ENCODE measurements at places on chromosomes 1 and 21.
A peak's percentile ranks its signal among the peaks of the same experiment; 100 is the strongest.

- peak; percentile 8 for DNase-seq
Measured at GRCh38 chr1:28036431-28036830, 52.0 kb downstream of the EYA3 start.

DNA sequence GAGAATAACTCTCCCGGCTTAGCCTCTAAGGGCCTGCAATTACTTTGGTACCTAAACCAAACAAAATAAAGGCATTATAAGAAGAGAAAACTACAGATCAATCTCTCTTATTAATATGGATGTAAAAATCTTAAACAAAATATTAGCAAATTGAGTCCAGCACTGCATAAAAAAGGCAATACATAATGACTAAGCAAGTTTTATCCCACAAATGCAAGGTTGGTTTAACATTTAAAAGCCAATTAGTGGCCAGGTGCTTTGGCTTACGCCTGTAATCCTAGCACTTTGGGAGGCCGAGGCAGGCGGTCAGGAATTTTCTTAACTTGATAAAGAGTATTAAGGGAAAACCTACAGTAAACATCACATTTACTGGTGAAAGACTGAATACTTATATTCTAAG, 67.1 kb upstream of the MAB21L3 start:
- DNase-seq, result no peak

- no peak for DNase-seq
Measured at GRCh38 chr1:162197615-162198421, 128.3 kb downstream of the NOS1AP start.

- no peak for DNase-seq
Measured at GRCh38 chr1:9888886-9889285, 21.2 kb downstream of the CTNNBIP1 start.

DNA sequence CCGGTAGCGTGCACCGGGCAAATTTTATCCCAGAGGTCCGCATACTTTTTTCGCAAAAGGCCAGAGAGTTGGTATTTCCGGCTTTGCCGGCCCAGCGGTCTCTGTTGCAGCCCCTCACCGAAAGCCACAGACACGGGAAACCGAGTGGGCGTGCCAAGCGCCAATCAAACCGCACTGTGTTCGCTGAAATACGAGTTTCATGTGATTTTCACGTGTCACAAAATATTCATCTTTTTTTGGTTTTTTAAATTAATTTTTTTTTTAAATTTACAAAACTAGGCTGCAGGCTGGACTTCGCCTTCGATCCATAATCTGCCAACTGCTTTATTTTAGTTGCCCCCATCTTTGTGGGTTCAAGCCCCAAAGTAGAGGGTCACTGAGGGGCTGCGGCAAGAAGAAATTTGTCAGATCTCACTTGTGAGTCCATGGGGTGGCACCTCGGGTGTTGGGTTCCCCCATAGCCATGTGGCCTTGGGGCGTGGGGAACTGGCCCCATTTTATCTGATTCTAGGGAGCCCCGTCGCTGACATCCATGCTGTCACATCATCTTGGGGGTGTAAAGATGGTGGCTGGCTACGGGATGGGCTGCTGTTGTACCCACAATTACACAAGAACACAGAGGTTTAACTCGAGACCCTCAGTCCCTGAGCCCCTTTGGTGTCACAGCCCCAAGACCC, 20.8 kb downstream of the SLC45A1 start:
- DNase-seq, result no peak

GRCh38 chr1:116334868-116335635, 38.0 kb upstream of the ATP1A1 start:
- DNase-seq, result no peak

- no peak for DNase-seq
Measured at GRCh38 chr1:184567637-184568036, 180.8 kb downstream of the C1orf21 start.

DNA sequence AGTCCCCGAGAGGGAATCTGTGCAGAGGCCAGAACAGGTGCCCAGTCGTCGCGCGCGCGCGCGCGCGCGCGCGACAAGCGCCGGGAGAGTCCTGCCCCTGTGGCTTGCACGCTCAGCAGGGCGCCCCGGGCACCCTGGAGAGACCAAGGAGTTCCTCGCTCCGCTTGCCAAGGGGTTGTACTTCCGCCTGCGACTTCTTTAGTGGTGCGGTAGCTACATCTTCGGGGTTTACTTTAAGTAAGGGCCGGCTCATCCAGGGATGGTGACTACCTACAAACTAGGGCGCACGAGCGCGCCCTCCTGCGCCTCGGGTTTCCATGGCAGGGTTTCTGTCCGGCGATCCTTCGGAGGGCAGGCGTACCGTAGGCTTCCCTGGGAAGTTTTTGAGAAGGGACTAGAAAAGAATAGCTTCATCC, 1.4 kb downstream of the LHX4 start:
- no peak for DNase-seq

- no peak for DNase-seq
Measured at GRCh38 chr1:225453797-225454648, 26.2 kb upstream of the LBR start.

DNA sequence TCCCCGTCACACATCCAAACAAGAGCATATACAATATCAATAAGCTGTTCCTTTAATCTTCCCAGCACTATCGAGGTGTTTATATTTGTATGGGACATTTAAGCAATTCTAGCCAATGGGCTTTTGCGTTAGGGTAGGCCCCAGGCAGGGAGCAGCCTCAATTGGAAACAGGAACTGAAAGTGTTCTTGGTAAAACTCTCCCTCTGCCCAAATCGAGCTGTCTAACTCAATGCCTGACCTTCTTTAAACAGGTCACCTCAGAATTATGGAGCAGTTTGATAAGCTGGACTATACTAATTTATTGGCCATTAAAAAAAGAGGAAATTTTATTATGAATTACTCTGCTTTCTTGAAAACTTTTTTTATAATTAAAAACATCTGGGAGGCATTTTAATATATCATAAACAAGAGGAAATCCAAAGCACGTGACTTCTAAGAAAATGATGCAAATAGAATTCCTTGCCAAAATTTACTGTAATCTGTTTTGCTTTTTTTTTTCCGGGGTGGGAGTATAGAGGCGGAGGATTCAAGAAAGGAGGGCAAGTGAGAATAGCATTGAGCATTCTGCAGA, 498.1 kb downstream of the LMO4 start:
- DNase-seq, result peak; percentile 37

Data from globus pallidus (tissue), 1 donor.